Lung (tissue), 17 donors: ENCODE measurements at places on chromosomes 11 and 22. TPM values are rescaled to one million over a fixed set of nuclear protein-coding genes. Genes with fewer than 3 reads are reported as not detected.

DNA sequence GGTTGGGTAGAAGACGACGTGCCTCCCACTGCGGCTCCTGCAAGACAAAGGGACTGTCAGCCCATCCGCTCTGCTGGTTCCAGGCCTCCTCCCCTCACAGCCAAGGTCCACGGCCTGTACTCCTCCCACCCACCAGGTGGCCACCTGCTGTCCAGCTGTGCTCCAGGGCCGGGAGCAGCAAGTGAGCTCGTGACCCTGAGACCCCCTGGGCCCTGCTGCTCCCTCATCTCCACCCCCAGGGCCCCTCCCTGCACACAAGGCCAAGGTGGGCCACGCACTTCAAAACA is 27.4 kb downstream of the TSPAN4 start:
- DNase-seq = no peak

DNA sequence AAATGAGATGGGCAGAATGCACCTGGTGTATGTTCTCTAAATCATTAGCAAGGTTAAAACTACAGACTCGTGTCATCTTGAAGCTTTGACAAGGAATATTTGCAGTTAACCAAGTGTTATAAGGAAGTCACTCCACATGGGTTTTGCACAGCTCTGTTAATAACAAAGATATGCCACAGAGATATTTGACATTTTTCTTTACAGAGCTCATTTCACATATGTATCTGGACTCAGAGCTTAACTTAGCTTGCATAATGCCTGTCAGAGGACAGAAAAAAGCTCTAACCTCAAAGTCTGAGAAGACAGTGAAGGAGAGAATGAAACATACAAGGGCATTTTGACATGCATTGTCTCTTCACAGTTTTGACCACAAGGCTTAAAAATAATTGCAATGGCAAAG is 105.5 kb downstream of the C11orf87 start:
- DNase-seq = no peak

DNA sequence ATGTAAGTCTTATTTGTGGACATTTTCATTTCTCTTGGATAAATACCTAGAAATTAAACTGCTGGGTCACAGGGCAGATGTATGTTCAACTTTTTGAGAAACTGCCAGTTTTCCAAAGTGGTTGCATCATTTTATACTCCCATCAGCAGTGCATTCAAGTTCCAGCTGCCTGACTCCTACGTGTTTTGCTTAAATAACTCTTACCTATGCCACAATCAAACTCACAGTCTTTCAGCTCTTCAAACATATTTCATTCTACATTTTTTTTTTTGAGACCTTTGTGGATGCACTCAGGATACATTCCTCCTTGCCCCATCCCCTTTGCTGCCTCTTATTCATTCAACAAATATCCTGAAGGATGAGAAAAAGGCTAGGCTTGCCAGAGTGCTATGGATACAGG is 9.2 kb downstream of the TCF20 start:
- DNase-seq = peak; percentile 80

Gene FAM111A
- total RNA-seq = 73.3 TPM

DNA sequence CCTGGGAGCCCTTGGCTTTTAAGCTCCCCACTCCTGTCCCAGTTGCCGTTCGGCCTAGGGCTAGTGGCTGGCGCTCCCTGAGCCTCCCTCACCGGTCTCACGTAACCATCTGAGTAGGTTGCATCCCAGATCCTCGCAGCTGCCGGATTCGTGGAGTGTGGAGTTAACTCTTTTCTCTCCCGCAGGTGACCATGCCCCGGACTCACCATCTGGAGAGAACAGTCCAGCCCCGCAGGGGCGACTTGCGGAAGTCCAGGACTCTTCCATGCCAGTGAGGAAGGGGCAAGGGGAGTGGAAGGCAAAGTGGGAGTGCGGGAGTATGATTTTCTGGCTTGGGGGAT is 902 bp downstream of the MUS81 start:
- no peak for DNase-seq

GRCh38 chr11:132357811-132358572 is 987.6 kb downstream of the NTM start:
- DNase-seq = no peak

DNA sequence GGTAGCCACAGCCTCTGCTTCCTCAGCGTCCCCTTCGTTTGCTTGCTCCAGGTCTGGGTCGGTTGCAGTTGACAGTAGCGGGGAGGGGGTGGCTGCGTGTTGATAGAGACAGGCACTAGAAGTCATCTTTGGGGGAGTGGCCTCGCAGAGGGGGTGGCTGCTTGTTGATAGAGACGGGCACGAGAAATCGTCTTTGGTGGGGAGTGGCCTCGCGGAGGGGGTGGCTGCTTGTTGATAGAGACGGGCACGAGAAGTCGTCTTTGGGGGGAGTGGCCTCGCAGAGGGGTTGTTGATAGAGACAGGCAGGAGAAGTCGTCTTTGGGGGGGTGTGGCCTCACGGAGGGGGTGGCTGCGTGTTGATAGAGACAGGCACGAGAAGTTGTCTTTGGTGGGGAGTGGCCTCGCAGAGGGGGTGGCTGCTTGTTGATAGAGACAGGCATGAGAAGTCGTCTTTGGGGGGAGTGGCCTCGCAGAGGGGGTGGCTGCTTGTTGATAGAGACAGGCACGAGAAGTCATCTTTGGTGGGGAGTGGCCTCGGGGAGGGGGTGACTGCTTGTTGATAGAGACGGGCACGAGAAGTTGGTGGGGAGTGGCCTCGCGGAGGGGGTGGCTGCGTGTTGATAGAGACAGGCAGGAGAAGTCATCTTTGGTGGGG is 328.3 kb downstream of the TBC1D22A start:
- peak; percentile 80 for DNase-seq

GRCh38 chr22:37681556-37682049 is 4.5 kb upstream of the NOL12 start:
- DNase-seq = peak; percentile 76

DNA sequence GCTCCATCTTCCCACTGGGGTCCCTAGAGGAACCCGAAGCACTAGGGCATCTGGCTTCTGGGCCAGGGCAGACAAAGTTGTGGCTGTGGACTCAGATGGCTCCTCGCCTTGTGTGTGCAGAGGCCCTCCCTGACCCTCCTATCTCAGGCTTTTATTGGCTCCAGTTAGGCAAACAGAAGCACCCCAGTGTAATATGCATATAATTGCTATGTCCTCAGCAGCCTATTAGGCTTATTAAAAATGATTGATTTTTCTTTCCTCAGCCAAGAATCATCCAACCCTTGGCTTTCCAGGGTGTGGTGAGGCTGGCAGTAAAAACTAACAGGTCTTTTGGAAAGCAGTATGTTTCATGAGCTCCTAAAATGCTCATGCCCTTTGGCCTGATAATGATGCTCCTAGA is 22.3 kb downstream of the UPB1 start:
- no peak for DNase-seq

Gene OR5L2
- total RNA-seq = not detected

Gene PTPN5
- total RNA-seq = not detected

GRCh38 chr22:37544955-37545702 is 15.2 kb upstream of the CDC42EP1 start:
- DNase-seq = peak; percentile 76

GRCh38 chr11:40133498-40133897 is 1326.0 kb downstream of the LRRC4C start:
- no peak for DNase-seq

DNA sequence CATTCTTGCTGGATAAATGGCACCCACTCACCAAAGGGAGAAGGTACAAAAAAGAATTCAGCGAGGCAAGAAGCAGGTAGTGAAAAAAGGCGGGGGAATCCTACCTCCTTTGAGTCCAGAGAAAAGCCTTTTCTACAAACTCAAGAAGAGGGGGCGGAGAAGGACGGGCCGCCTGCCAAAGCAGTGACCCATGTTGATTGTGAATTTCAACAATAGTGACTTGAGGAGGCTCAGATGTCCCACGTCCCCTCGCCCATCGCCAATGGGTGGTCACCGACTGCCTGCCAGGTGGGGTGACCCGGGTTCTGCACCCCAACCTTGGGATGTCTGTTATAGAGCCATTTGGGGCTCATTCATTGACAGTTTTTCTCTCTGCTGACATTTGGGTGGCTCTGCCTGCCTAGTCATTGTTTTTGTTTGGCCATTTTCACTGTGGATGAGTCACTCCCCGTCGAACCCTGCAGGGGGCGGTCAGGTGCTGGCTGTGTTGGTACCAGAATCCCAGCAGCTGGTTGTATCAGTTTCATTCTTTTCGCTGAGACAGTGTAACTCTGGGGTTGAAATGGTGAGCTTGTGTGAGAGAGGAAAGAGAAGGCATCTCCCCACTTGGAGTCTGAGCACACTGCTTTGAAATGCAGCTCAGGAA is 163.4 kb upstream of the NCAM1 start:
- no peak for DNase-seq

GRCh38 chr11:58592760-58593472 is 14.1 kb downstream of the ZFP91 start:
- DNase-seq = no peak

DNA sequence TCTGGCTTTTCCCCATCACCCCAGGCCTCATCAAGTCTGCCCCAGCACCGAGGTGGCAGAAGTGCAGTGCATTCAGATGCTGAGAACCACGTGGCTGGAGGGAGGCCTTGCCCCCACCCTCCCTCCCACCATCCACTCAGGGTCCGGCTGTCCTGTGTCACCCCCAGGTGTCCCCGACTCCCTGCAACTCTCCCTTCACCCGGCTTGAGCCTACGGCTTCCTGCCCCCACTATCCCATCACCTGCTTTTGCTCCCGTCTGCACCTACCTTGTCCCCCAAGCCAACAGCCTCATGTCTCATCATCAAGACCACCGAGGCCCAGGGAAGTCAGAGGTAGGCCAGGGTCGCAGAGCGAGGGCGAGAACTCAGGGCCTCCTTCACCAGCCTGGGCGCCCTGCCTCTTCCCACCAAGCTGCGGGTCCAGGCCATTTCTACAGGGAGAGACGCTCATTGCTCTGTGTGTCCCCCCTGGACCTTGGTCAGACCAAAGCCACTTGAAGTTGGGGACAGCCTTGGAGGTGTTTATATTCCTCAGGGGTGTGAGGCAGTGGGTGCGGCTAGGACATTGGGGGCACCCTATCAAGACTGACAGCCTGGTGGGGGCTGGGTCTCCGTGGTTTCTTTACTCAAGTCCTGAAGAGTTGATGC is 66.2 kb upstream of the CCND1 start:
- DNase-seq = no peak

- DNase-seq = peak; percentile 55
Observed at GRCh38 chr11:68009391-68010089, 587 bp upstream of the ALDH3B1 start.

GRCh38 chr22:19885841-19886592 is 31.3 kb upstream of the GNB1L start:
- no peak for DNase-seq

Gene CNTN5
- 0.80 TPM for total RNA-seq

Gene GPHA2
- total RNA-seq = not detected

Gene TIMP3
- 251 TPM for total RNA-seq

GRCh38 chr11:94926698-94927237 is 46.6 kb downstream of the CWC15 start:
- peak; percentile 96 for DNase-seq
